ENCODE measurements at places on chromosomes 2 and 18.

- peak; percentile 83 for DNase-seq
These were observed 750 bp downstream of the NPAS2 start for GRCh38 chr2:100820523-100821254.

- no peak for DNase-seq
These were observed 27.5 kb downstream of the INHBB start for GRCh38 chr2:120373424-120373823.

- DNase-seq = no peak
These were observed 128.8 kb downstream of the MREG start for GRCh38 chr2:215884451-215885087.

- DNase-seq = no peak
These were observed 52.3 kb downstream of the CD226 start for GRCh38 chr18:69895066-69896047.

- DNase-seq = peak; percentile 86
These were observed 84.5 kb downstream of the PTRHD1 start for GRCh38 chr2:24708537-24709152.

DNA sequence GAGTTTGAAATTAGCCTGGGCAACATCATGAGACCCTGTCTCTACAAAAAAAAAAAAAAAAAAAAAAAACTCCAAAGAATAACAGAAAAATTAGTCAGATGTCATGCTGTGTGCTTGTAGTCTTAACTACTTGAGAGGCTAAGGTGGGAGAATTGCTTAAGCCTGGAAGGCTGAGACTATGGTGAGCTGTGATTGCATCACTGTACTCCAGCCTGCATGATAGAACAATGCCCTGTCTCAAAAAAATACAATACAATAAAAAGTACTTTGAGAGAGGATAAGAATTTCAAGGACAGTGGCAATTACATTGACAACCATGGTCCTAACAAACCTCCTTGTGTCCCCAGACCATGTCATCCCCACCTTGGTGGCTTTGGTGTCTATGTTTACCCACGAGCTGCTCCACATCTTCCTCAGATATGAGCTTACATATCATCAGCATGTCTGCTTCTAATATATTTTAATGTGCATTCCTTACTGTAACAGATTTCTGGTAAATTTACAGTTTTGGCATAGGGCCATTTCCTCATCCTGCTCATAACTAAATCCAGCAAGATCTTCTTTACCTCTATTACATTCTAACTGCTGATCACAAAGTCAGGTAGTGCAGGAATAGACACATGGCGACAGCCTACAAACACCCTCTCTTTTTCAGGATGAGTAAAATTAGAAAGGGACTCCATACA, 437.7 kb upstream of the HNRNPA3 start:
- DNase-seq = peak; percentile 10

DNA sequence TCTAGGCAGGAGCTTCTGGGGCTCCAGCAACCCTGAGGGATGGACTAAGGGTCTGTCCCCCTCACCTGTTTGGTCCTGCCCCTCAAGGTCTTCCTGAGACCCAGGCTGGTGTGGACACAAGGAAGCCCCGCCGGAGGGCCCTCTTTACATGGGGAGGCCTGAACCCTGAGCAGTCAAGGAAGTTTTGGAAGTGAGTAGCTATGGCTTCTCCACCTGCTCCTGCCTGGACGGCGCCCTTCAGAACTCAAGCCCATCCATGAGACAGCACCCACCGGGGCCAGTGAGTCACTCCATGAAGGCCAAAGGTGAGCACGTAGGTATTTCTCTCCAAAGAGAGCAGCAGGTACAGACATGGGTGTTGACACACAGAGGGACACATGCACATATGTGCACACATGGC, 98.2 kb upstream of the CTDP1 start:
- no peak for DNase-seq

DNA sequence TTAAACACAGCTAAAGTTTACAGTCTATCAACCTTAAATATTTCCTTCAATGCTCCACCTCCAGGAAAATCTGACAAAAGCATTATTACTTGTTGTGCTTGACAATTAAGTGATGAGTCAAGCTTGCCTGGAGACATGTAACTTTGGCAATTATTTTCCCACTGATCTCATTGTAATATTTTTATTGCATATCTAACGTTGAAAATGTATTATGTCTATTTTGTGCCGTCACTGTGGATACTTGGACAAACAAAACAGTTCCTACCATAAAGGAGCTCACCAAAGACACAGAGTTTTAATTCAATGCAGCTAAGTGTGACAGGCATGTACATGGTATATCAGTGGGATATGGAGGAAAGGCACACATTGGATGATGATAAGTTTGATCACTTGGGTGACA, 24.7 kb downstream of the RNF103 start:
- peak; percentile 52 for DNase-seq

- no peak for DNase-seq
These were observed 26.6 kb downstream of the POLE4 start for GRCh38 chr2:74984947-74985637.

DNA sequence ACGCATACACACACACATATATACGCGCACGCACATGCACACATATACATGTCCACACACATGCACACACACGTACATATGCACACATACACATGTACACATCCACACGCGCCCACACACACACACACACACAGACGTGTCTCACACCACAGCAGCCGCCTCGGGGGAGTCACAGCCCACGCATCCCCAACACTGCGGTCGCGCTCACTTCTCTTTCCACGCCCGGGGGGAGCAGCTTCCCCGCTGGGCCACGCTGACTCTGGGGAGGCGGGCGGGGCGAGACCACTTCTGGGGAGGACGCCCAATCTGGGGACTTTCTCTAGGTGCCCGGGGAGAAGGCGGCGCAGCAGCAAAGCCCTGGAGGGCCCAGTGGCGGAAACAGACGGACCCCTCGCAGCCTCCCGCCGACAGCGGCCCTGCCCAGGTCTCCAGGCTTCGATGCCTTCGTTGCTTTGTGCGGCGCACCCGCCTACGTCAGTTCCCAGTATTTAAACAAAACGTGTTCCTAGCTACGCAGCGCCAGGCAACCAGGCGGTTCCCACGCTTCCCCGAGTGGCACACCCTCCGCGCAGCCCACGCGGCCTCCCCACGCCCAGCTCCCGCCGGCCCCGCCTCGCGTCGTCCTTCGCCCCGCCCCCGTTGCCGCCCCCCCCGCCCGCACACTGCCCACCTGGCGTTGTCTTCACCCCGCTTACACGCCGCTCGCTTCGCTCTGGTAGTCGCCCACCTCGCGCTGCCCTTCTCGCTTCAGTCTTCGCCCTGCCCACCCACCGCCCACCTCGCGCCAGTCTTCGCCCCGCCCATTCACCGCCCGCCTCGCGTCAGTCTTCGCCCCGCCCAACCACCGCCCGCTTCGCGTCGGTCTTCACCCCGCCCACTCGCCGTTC, 810 bp upstream of the RBFA start:
- peak; percentile 15 for DNase-seq

GRCh38 chr18:47244086-47244485, 7.4 kb downstream of the SKOR2 start:
- DNase-seq = no peak

DNA sequence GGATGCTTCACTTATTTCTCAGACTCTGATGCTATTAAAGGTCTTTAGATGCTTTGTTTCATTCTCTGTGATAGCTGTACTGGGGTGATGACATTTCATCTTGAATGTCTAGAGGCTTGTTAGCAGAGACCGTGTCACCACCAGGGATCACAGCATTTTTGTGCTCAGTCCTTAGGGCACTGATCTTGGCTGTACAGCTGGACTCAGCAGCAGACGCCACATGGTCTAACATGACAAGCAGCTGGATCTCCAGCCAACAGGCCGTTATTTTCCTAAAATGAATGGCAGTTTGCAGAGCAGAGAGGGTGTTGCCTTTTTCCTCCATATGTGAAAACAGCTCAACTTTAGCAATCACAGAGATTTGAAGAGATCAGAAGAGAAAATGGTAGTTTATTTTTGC, 491.8 kb downstream of the CDH2 start:
- DNase-seq = no peak

GRCh38 chr2:10197697-10198076, 75.1 kb downstream of the RRM2 start:
- no peak for DNase-seq

GRCh38 chr2:119431155-119431975, at the start of gene TMEM37:
Gene TMEM37 (plus strand): TSS chr2:119431854. CDS start chr2:119431904, 50 bp downstream.
- DNase-seq = no peak

GRCh38 chr18:38369772-38370690, 804.4 kb upstream of the CELF4 start:
- peak; percentile 72 for DNase-seq

- peak; percentile 35 for DNase-seq
These were observed 1.5 kb upstream of the EPHA4 start for GRCh38 chr2:221573430-221574230.

DNA sequence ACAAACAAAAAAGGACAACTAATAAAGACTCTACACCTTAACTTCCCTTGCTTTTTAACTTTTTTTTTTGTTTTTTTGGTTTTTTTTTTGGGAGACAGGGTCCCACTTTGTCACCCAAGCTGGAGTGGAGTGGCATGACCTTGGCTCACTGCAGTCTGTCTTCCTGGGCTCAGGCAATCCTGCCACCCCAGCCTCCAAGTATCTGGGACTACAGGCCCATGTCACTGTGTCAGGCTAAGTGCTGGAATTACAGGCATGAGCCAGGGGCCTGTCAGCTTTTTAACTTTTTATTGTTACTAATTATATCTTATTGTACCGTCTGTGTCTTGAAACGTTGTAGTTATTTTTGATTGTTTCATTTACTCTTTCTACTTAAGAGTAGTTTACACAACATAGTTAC, 25.5 kb downstream of the WDR7 start:
- DNase-seq = no peak

GRCh38 chr18:41038071-41038470, 917.0 kb upstream of the PIK3C3 start:
- DNase-seq = peak; percentile 16

DNA sequence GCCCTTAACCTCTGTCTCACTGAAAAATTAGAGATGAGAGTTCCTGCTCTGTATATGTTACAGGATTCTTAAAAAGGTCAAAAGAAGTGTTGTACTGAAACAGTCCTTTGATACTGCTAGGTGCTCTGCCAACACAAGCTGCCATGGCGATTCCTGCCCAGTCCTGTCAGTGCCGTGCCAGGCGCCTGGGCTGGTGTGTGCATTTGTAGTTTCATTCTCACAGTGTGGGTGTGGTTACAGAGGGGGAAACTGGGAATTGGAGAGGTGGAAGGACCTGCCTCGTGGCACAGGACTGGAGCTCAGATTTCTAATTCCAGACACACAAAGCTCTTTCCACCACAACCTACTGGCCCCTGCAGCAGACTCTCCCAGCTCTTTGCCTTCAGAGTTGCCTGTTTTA, 122.3 kb upstream of the RAB6C start:
- DNase-seq = peak; percentile 31

GRCh38 chr2:96931466-96931865, 54.9 kb downstream of the FAM178B start:
- no peak for DNase-seq

- DNase-seq = no peak
These were observed 602.6 kb upstream of the VRK2 start for GRCh38 chr2:57443973-57444521.

DNA sequence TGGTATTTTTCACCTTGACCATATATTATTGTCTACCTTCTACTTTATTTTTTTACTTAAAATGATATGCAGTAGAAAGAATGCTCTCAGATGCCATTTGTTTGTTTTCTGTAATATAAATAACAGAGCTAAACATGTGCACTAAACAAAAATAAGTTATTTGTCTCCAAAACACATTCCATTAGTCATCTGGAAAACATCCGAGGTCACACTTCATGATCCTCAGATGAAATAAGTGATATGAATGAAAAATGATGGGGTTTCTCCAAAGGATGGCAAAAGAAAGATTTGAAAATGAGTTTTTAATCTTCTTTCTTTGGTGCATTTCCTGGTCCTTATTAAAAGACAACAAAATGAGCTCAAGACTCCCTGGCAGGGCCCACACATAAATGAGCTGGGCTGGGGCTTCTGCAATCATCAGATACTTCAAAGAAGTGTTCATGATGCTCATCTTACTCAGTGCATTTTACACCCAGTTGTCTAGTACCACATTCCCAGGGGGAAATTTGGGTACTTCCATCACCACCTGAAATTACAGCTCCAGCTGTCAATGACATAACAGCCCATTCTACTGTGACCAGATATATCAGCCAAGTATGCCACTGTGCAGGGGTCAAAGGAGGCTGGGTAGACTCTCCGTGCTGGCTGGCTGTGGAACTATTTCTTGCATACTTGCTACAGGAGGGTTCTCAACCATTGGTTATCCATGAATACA, 283.5 kb downstream of the PID1 start:
- DNase-seq = no peak

DNA sequence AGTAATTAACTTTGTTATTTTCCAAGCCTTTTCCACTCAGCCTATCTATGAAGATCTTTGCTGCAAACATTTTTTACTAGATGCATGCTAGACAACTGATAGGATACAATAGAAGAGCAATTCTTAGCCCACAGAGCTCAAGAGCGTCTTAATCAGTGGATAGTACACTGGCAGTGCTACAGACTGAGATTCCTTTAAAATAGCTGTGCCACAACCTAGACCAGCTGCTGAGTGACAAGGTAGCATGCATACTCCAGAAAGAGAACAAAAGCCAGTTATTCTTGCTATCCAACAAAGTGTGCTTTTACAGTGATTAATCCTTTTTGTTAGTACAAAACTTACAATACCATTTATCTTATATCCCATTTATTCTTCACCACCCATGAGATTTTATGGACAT, 507.9 kb upstream of the SYT4 start:
- no peak for DNase-seq

GRCh38 chr2:179440642-179441251, 176.1 kb upstream of the SESTD1 start:
- peak; percentile 38 for DNase-seq

- no peak for DNase-seq
These were observed 152.5 kb downstream of the NRP2 start for GRCh38 chr2:205834796-205835195.

- DNase-seq = no peak
These were observed 1.6 kb downstream of the CDH2 start for GRCh38 chr18:28175150-28175929.

DNA sequence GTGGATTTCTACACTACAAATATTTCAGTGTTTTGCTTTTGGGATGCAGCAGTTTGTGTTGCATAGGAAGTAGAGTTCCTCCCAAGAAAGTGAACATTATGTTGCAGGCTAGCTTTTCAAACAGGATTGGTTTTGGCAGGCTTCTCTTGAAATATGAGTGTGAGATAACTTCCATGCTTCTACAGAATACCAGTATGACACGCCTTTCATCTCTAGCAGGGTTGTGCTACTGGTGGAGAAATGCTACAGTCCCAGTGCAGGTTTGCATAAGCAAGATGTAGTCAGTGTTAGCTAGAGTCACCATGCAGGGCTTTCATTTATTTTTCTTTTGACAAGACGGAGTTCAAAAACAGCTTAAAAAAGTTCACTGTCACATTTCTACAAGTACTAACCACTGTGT, 17.1 kb upstream of the CAVIN2 start:
- no peak for DNase-seq

- DNase-seq = no peak
These were observed 316.4 kb downstream of the MYCN start for GRCh38 chr2:16256601-16257321.

- no peak for DNase-seq
These were observed 111.2 kb upstream of the CD226 start for GRCh38 chr18:70058916-70059315.
